ENCODE measurements at places on chromosomes 5 and 9. TPM values are rescaled to one million over a fixed set of nuclear protein-coding genes. Genes with fewer than 3 reads are reported as not detected.

The CDKN2B gene
- total RNA-seq = 6.1 TPM

The MOB3B gene
- 9.4 TPM for total RNA-seq

The CDK5RAP2 gene
- 44.0 TPM for total RNA-seq

DNA sequence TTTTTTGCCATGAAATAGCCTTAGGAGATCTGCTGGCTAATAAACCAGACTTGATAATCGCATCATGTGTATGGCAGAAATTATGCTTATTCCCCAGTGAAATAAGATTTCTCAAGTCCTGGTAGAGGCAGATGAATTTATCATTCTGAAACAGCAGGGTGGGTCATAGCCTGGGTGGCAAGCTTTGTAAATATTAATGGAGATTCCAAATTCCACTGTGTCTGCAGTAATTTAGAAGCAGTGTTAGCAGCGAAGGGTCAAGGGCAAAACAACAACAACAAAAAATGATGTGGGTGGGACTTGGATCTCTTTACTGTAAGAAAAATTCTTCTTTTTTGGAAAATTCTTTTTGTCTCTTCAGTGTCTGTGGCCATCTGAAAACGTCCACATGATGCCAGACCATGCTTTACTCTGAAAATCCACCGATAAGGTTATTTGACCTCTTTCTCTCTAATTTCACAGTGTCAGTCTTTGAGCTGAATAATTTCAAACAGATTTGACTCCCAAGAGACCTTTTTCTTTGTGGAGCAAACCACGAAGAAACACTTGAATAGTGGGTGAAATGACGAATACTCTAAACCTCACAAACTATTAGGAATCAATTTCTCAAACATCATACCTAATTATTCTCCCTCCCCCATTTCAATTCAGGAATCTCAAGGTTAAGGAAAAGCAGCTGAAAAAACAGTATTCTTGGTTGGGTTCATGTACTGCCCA is 106.0 kb upstream of the RPS23 start:
- DNase-seq = no peak

DNA sequence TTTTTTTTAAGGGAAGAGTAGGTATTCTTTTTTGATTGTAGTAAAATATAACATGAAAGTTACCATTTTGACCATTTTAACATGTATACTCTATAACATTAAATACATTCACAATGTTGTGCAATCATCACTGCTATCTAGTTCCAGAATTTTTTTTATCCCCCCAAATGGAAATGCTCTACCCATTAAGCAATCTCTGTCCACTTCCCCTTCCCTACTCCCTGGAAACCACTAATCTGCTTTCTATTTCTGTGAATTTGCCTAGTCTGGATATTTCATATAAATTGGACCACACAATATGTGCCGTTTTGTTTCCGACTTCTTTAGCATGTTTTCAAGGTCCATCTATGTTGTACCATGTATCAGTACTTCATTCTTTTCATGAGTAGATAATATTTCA is 429.5 kb downstream of the TLE1 start:
- no peak for DNase-seq

GRCh38 chr5:168401226-168401625 is 85.0 kb upstream of the RARS1 start:
- no peak for DNase-seq

All from ureter (tissue), 1 donor.